Activated T-helper 1 cell treated with anti-CD3 and anti-CD28 coated beads, Interleukin-2, amount 50 U/mL, for 16 hours (primary cell): ENCODE measurements at places on chromosomes 4 and X.

DNA sequence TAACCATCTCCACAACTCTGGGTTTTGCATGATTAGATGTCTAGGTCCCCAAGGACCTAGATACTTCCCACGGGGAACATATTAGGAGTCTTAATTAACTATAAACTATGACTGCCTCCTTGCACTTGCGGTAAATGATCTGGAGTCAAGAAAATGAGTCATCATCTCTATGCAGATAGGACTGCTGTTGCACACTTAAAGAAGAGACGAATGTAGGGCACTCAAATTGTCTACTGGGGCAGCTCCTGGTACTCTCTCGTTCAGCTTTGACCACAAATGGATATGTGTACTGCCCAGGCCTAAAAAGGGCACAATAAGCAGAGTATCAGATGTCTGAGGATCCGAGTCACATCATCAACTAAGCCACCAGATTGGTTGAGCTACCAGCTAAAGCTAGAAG lies 1783.4 kb upstream of the AGA start:
- DNase-seq = no peak

GRCh38 chr4:14856062-14856933 lies 146.0 kb upstream of the CPEB2 start:
- DNase-seq = no peak

GRCh38 chr4:21046141-21046540 lies 345.9 kb downstream of the PACRGL start:
- DNase-seq = no peak

DNA sequence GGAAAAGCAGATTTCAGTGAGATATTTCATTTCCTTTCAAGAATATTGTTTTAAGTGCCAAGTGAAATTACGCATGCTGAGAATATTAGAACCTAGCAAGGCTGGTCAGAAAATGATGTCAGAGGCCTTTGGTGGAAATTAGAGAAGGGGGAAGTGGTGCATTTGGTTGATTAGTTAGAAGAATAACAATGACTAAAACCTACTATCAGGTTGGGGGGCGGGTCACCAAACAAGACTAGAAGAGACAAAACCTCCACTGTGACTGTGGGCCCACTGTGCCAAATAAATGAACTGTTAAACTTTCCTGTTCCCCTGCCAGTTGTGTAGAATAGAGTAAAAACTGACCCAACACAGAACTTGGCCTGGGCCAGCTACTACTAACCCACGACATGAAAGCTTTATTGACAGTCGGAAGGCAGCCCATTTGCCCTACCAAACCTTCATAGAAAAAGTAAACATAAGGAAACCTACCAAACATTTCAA lies 2.9 kb downstream of the RAPGEF2 start:
- no peak for DNase-seq

DNA sequence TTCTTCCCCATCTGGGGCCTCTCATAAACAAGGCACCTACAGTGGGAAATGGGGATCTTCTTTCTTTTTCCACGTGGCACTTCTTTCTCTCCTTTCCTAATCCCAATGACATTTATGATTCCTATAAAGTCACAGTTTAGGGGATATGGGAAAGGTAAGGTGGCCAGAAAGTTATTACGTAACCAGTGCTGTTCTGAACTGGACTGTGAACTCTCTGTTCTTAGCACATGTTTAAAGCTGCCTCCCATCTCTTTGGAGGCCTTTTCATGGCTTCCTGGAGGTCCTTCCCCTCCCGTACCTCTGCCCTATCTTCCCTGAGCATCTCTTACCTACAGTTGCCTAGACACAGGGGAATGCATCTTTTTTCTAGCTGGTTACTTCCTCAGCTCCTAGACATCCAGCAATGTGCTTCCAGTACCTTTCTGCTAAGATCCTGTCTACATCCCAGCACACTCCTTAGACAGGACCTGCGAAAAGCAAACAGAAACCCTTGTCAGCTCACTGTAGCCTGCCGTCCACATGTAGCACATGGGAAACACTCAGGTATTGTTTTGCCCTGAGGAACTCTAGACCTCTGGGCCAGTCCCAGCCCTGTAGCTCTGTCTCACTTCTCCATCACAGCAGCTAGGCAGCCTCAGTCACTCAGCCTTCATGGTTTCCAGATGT lies 195.4 kb downstream of the NWD2 start:
- DNase-seq = no peak

DNA sequence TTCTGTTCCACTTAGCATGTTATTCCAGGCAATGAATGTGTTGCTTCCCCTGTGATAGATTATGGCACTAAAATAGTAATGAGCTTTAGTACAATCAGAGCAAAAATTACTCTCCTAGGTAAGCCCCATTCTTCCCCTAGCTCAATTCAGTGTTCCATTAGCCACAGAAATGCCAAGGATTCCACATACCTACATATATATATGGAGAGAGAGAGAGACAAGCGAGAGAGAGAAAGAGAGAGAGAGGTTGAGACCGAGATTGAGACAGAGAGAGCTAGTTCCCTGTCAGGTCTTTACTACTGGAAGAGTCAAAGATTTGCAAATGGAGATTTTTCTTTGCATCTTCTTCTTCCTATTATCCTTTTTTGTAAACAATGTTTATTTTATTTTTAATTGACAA lies 8.7 kb downstream of the LIMCH1 start:
- no peak for DNase-seq
